ENCODE measurements at places on chromosomes 2 and 18.

- DNase-seq: peak; percentile 90
Observed at GRCh38 chr2:216555274-216555673, 56.6 kb downstream of the RPL37A start.

GRCh38 chr2:230503798-230504197 lies 87.8 kb downstream of the SP100 start:
- no peak for DNase-seq

DNA sequence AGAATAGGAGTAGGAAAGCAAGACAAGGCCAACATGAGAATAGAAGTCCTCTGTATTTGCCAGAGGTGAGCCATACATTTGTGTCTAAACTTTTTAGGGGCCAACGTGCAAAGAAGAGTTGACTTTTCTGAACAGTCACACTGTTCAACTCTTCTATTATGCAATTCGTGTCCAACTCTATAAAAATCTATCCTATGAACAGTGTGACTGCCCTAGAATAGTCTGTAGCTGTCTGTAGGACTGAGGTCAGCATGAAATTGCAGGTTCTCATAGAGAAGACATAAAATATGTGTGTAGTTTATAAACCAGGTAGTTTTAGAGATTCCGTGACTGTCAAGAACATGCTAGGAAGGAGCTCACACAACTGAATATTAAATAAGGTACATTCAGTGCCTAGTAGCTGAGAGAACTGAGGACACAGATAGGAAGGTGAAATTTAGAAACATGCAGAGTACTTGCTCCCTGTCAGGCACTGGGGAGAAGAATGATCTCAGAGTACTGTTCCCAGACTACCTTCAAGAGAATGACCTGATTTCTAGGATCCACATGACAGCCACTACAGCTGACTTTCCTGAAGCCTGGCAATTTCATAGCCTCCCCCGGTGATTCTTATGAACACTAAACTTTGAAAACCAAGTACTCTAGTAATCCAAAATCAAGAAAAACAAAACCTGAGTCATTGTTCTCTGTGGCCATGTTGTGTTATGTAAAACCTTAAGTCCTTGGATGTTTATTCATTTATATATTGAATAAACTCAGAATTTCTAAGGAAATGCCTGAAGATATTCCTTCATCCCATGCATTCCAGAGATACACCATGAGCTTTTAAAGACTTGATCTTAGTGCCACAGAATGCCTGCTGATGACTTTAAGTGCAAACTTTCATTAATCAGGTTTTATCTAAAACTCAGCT lies 201.5 kb upstream of the BOD1L2 start:
- no peak for DNase-seq

DNA sequence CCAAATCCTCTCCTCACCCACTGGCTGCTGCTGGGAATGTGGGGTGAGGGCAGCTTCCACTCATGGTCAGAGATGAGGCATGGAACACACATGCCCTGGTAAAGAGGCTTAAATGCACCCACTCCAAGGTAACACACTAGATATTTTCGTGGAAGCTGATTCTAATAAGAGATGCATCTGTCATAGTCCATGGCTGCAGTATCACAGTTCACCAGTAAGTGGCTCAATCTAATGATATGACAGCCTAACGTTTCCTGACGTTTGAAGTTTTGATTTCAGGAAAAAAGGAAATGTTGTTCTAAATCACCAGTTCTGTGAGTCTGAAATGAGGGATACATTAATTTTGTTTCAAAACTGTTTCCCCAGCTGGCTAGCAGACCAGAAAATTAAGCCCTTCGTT lies 38.2 kb downstream of the LCT start:
- DNase-seq: no peak

DNA sequence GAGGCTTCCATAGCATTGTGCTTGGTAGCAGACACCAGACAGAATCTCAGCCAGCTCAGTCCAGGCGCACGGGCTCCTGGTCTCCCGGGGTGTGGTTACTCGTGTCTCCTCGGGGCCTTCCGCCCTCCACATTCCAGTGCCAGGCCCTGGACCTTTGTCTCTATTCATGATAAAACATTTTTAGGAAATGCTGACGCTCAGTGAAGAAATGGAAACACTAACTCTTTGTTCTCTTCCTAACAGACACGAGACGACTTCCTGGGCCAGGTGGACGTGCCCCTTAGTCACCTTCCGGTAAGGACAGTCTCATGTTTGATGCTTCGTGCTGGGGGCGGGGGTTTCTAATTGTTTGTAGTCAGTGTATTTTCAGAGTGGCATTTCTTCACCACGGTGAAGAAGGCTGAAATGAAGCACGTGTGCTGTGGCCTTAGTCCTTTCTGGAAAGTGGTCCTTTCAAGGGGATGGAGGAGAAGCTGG lies 271.8 kb downstream of the NEDD4L start:
- DNase-seq: no peak

- DNase-seq: no peak
Observed at GRCh38 chr18:13370995-13371625, 152.6 kb downstream of the LDLRAD4 start.

GRCh38 chr2:192513575-192513974 lies 318.8 kb upstream of the TMEFF2 start:
- DNase-seq: no peak

DNA sequence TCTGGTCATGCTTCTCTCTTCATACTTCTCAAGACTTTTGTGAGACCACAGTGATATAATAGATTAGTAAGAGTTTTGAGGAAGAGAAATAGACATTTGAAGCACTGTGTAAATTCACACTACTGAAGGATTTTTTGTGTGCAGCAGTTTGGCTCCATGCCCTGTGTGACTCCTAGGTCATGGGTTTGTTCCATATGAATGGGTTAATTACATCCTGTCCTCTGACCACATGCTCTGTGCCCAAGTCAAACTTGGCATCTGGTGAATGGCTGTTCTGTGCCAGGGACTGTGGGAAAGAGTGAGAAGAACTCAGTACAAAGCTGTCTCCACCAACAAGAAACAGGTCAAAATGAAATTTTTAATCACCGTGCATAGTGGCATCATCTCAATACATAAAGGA lies 304.0 kb downstream of the LNPK start:
- no peak for DNase-seq

GRCh38 chr2:140164449-140164848 lies 1384.3 kb upstream of the NXPH2 start:
- DNase-seq: no peak

GRCh38 chr2:29336341-29337241 lies 221.4 kb downstream of the CLIP4 start:
- DNase-seq: no peak

DNA sequence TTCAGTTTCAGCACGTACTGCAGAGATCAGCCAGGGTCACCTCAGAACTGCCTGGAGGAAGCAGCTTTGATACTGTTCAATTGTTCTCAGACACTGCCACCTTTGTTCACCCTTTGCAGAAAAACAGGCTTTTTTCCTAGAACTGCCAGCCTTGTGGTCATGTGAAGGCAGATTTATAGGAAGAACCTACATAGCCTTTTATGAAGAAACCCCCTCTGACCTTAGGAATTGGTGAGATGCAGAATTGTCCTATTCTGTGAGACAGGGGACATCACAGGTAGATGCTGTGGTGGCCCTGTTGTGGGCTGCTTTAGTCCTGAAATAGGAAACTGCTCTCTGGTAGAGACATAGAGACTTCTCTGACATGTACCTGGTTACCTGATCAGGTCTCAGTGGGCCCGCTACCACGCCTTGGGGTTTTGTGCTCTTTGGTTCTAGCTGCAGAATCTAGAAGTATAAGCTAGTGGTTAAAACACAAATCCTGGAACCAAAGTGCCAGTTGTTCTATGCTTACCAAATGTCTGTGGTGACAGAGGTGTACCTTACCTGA lies 206.6 kb downstream of the AGPS start:
- DNase-seq: no peak

DNA sequence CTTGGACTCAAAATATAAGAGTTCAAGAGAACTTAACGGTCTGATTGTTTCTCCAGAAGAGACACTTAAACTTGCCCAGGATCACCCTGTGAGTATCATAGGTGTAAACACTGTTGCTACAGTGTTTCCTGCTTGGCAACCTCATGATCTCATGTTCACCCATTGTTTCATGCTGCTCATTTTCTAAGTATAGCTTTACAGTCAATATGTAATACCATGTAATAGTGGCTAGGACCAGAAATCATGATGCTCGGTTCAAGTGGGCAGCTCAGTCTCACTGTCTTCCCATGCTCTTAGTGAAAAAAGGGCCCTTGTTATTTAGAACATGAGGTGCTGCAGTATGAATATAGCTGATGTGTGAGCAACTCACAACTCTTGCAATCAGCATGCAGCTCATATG lies 157.5 kb downstream of the CERS6 start:
- no peak for DNase-seq

DNA sequence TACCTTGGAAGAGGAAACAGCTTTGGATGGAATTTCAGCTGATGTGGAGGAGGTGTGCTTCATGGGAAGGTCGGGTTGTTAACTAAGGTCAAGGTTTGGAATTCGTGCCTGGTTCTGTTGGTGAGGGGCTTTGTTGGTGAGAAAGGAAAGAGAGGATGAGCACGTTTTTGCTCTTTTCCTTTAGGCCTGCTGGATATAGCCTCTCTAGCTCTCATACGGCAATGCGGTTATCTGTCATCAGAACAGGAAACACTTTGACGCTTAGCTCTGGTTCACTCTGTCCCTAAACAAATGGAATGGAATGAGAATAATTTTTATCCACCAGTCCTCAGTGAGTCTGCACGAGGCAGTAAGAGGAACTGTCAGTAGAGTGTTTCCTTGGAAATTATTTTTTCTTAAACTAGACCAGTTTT lies 169.7 kb upstream of the NOSTRIN start:
- DNase-seq: peak; percentile 55
